ENCODE measurements at places on chromosomes 2 and 18.

GRCh38 chr18:12409469-12409868 lies 1.7 kb downstream of the PRELID3A start:
- no peak for DNase-seq

DNA sequence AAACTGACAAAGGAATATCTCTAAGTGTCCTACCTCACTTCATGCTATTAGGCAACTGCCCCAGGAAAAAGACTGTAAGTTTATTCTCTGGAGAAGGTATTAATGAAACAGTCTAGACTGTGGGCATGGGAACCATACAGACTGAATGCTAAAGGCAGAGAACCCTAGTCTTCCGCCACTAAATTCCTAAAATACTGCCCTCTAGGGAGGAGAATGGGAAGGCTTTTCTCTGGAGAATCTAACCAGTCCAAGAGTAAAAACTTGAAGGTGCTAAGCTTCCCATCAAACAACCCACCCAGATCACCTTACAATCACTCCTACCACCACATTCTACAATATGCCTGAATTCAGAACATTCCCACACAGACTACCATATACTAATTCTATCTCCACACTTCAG lies 3.4 kb downstream of the SRBD1 start:
- DNase-seq, result no peak

DNA sequence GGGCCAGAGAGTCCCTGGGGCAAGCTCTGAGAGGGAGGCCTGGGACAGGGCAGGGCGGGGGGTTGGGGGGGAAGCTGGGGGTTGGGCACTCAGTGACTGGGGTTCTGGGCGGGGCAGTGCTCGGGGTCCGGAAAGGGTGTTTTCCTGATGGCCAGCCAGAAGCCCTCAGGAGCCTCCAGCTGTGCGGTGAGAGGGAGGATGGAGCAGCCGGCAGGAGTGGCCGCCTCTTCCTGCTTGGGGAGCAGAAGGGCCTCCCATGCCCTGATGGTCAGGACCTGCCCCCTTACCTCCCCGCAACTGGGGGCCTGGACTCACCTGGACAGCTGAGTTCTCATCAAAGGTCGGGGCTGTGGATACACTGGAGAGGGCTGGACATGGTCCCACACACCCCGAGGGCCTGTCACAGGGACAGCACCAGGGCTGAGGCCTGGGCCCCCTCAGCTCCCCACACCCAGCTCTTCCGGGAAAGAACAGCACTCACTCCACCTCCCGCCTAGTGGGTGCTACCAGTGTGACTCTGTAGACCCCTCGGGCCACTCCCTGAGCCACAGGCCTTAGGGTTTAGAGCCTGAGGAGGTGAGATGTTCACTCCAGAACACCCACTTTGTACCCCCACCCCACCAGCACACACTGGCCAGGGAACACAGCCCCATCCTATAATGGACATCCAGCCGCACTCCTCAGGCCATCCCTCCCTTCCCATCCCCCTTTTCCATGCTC lies 6.7 kb downstream of the SFTPB start:
- no peak for DNase-seq

- DNase-seq, result no peak
Measured at GRCh38 chr2:166841152-166841551, 47.1 kb upstream of the XIRP2 start.

DNA sequence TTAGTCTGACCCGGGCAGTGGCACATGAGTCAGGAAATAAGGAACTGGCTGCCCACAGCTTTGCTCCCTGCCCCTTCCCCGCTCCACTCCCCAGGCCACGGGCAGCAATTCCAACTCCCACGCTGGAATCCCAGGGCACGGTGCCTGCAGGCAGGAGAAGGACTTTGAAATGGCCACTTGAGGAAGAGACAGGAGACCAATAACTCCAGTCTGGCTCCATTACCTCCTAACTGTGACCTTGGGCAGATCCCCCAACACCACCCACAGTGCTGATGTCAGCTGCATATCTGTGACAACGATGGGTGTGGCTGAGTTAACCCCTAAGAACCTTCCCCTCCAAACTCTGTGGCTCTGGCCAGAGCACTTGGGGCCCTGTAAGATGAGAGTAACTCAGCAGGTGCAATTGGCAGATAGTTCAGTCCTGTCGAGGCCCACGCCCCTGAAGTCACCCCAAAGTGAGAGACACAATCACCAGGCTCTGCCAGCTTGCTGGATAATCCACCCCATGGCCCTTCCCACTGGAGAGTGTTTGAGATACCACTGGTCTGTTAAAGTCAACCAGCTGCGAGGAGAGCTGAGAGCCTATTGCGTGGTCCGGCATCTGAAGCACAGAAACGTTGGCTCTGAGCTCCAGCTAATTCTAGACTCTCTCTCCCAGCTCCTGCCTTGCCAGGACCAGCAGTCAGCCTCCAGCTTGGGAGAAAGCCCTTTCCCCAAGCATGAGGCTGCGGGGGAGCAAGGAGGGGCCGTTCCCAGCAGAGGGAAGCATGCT lies 175.2 kb downstream of the TNS1 start:
- no peak for DNase-seq

DNA sequence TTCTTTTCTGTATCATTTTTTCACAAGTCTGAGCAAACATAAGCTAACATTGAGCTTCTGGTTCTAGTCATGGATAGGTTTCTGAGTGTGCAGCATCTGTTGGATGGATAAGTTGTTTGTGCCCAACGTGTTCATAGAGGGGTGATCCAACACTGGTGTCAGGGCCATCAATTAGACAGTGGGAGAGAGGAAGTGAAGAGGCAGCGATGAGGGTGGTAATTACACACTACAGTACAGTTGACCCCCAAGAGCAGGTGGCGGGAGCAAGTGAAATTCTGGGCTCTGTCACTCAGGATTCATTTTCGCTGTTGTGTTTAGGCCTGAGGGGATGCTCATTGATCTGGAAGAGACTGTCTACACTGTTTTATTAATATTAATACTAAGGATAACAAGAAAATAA lies 180.0 kb upstream of the CXCR4 start:
- no peak for DNase-seq

GRCh38 chr2:147331790-147332419 lies 512.9 kb upstream of the ACVR2A start:
- DNase-seq, result peak; percentile 77

GRCh38 chr18:48022531-48023329 lies 92.3 kb upstream of the SMAD2 start:
- peak; percentile 96 for DNase-seq

DNA sequence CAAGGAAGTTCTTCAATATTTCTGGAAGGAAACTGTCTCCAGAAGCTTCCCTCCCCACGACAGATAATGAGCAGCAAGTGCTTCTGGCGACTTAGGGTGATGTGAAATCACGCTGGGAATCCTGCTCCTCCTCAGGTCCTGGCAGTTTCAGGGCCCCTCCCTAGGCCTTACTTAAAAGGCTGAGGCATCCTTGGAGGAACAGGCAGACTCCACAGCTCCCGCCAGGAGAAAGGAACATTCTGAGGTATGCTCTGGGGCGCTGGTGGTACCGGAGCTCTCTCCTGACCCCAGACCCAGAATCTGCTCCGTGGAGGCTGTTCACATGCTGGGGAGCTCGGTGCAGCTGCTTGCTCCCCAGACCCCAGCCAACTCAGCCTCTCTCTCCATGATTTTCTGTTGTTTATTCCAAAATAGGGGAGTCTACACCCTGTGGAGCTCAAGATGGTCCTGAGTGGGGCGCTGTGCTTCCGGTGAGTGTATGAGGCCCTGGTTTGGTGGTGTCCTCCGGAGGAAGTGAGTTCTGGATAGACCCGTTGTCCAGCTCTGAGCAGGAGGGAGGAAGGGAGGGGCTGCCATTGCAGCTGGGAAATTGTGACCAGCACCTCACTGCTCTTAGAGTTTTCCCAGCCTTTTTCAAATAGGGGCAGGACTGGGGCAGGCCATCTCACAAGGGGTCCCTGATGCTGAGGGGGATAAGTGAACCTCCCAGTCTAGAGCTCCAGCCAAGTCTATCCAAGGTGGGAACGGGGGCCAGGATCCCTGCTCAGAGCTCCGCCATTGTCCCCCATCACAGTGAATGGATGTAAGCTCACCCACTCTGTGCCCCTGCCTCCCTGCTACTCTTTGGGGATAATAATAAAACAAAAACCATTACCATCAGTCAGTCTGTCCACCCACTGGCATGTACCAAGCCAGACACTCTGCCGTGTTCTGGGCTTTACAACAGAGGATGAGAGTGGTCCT lies at the start of gene IL36RN:
Gene IL36RN, plus strand, starts transcription at position 201 of the 963 bp plus-strand sequence. Its CDS starts 241 bp downstream, at position 442.
- no peak for DNase-seq

DNA sequence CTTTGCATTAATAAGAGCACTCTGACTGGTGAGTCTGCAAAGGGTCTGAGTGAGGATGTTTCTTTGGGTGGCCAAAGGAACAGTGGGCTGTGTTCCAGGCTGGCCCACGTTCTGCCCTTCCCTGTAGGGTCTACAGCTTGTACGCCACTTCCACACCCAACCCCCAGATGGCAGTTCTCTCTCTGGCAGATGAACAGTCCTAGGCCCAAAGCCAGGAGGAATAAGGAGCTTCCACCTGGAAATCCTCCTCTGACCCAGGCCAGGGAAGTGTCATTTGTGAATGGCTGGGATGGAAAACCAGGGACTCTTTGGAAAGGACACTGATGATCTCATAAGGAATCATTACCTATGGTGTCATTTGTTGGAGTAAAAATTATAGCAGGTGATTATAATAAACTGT lies 6.6 kb downstream of the OTOF start:
- DNase-seq, result no peak

- DNase-seq, result no peak
Measured at GRCh38 chr2:221680548-221680947, 108.4 kb upstream of the EPHA4 start.

DNA sequence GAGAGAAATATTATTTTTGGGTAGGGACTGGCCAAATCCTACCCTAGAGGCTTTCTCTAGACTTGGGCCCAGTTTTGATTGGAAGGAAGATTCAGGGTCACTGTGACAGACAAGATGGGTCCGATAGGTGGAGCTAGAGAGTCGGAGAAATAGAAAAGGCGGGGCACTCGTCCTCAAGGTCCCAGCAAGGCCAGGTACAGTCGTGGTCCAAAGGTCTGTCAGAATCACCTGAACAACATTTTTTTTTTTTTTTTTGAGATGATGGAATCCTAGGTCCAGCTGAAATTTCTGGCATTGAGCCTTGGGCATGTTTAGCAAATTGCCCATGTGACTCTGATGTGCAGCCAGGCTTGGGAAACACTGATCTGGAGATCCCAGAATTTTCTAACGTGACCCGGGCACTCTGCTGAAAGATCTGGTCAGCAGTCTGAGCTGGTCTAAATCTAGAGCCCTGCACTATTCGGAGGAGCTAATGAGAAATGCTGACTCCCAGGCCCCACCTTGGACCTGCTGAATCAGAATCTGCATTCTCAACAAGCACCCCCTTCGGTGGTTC lies 23.0 kb upstream of the NTSR2 start:
- peak; percentile 91 for DNase-seq

- no peak for DNase-seq
Measured at GRCh38 chr2:155356250-155356649, 657.8 kb downstream of the KCNJ3 start.

DNA sequence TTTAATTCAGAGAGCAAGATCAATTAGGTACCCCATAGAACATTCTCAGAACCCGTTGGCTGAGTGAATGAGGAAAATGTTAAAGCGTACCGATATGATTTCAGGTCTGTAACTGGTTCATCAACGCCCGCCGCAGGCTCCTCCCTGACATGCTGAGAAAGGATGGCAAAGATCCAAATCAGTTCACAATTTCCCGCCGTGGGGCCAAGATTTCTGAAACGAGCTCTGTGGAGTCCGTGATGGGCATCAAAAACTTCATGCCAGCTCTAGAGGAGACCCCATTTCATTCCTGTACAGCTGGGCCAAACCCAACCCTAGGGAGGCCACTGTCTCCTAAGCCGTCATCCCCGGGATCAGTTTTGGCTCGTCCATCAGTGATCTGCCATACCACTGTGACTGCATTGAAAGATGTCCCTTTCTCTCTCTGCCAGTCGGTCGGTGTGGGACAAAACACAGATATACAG lies 7.3 kb downstream of the TGIF1 start:
- no peak for DNase-seq

DNA sequence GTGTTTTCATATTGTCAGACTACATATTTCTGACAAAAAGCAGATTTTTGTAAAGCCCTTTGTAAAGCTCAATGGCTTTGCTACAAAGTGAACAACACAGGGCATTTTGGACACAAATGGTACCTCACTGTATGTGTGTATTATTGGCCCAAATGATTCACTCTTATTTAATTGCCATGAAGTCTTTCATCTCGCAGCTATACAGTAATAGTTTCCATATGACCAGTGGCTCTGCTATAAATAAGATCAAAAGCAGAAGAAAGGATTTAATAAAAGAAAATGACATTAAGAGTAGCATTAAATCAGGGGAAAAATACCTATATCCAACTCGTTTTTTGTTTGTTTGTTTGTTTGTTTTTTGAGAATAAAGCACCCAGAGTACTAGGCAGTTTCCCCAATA lies 284.0 kb upstream of the CCDC68 start:
- DNase-seq, result no peak

- peak; percentile 66 for DNase-seq
Measured at GRCh38 chr2:55051026-55051866, 995 bp upstream of the RTN4 start.

- DNase-seq, result peak; percentile 51
Measured at GRCh38 chr2:233081731-233082221, 21.6 kb downstream of the INPP5D start.

DNA sequence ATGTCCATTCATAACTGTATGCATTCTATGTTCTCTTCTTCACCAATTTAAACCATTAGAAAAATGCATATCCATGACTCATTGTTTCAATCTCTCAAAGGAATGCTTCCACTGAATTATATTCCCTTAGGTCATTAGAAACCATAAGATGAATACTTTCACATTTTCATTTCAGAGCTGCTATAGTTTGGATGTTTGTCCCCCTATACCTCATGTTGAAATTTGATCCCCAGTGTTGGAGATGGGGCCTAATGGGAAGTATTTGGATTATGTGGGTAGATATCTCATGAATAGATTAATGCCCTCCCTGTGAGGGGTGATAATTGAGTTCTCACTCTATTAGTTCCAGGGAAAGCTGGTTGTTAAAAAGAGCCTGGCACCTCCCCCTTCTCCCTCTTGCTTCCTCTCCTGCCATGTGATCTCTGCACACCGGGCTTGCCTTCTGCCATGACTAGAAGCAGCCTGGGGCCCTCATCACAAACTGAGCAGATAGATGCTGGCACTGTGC lies 35.7 kb downstream of the THUMPD2 start:
- DNase-seq, result no peak

DNA sequence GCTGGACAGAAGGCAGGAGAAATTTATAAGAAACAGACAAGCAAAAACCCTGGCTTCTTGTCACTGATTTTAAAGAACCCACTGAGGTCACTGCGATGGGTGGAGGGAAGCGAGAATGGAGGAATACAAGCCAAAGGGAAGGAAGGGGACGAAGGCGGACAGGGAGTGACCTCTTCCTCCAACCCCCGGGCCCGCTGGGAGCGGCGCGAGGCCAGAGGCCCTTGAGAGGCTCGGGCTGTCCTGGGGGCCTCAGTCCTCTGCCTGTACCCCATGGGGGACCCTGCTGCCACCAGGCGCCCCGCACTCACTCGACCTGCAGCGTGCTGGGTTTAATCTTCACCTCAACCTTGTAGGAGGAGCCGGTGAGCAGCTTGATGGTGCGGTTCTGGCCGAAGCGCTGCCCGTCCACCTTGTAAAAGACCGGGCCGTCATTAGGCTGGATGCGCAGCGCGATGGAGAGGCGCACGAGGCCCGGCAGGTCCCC lies 793 bp downstream of the CNRIP1 start:
- DNase-seq, result no peak

- DNase-seq, result peak; percentile 83
Measured at GRCh38 chr18:4068552-4069158, 386.5 kb downstream of the DLGAP1 start.

GRCh38 chr2:148201075-148202004 lies 180.4 kb downstream of the MBD5 start:
- peak; percentile 86 for DNase-seq
